Gastrocnemius medialis (tissue), 4 donors: ENCODE measurements at places on chromosomes 5 and 9. TPM values are rescaled to one million over a fixed set of nuclear protein-coding genes. Genes with fewer than 3 reads are reported as not detected.

Gene KIF12
- not detected for total RNA-seq

DNA sequence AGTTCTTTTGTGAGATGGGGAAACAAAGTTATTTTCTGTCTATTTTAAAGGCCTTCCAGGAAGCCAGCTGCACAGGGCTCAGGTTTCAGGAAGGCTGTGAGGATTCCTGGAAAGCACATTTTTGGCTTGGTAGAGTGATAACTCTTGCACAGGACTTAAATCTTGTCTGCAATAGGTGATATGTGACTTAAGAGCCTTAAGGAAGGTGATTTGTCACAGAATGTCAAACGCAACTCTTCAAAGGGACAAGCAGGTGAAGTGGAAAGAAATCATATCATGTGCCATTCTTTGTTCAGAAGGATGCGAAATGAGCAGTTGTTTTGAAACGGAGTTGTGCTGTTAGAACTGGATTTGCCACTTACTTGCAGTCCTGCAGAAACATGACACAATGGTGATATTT, 459.3 kb downstream of the MAT2B start:
- DNase-seq = no peak
- H3K36me3 ChIP-seq = no peaks in the 10 kb centered on the region
- H3K4me1 ChIP-seq = no peaks in the 10 kb centered on the region
- H3K4me3 ChIP-seq = no peak overlapping the region
- no peaks in the 10 kb centered on the region for H3K27me3 ChIP-seq

Gene JAKMIP2
- 0.20 TPM for total RNA-seq

Gene SPINK5
- not detected for total RNA-seq

Gene DEPDC1B
- 0.42 TPM for total RNA-seq

DNA sequence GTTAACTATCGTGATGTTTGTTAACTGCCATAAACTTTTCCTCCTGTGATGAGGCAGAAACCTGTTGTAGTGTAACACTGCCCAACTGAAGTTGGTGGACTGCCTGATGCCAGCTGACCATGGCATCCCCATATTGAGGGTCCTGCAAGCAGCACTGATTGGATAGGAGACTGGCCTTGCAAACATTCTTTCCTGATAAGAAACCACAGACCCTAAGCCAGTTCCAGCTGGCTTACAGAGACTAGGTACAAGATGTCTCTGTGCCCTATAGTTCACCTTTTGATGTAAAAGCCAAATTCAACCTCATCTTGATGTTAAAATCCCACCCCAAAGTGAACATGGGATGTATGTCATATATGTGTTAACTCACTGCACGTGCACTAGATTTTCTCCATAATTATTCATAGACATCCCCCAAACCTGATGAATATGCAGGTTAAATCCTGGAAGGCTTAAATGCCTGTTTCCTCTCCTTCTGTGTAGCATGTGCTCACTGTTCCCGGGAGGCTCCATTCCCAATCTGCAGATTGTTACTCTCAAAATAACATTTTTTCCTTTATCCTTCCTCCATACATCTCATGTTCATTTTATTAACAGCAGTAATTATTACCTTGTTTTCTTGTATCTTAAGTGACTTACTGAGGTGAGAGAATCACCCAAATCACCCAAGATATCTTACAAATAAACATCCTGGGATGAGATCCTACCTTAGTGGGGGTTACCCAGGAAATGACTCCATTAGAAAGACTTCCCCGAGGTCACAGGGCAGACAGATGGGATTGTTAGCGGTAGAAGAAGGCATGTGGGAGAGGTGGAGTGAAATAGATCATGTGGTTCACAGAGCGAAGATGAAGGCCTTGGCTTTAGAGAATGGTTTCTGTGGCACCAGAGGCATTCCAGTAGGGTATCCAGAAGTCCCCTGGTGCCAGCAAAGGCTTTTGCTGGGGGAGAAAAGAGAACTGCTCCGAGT, 566.7 kb downstream of the CCDC171 start:
- no peaks in the 10 kb centered on the region for H3K4me1 ChIP-seq
- no peak overlapping the region for H3K4me3 ChIP-seq

DNA sequence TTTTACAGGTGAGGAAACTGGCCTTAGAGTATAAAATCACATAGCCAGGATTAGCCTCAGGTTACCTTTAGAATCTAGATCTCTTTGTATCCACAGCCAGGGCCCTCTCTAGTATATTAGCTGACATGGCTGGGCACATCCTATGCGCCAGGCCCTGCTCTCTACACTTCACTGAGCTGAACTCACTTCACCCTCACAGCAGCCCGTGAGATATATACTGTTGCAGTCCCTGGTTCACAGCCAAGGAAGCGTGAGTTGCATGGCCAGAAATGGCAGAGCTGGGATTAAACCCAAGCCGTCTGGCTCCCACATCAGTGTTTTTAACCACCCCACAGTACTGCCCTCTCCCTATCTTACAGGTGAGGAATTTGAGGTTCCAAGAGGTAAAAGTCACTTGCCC, 58.4 kb downstream of the DAB2IP start:
- DNase-seq = peak; percentile 88
- no peaks in the 10 kb centered on the region for H3K36me3 ChIP-seq
- H3K27ac ChIP-seq = peak overlapping the region; percentile 78
- H3K27me3 ChIP-seq = no peaks in the 10 kb centered on the region
- H3K4me3 ChIP-seq = no peak overlapping the region

DNA sequence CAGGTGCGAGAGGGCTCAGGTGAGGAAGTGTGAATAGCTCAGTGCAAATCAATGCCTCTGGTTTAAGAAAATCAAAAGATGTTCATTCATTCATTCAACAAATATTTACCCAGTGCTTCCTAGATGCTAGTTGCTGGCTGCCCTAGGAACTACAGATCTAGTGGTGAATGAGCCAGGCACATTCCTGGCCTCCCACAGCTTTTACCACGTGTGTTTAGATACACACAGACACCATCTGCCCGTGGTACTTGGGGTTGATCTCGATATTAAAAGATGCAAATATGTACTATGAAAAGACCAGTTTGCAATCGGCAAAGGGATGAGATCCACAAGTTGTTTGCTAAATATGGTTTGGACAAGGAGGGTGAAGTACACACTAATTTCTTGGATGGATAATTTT, 78.2 kb downstream of the GTF3C4 start:
- no peak overlapping the region for H3K27ac ChIP-seq
- H3K27me3 ChIP-seq = peaks cover 16% of the 10 kb centered on the region
- H3K4me1 ChIP-seq = no peaks in the 10 kb centered on the region
- no peaks in the 10 kb centered on the region for H3K36me3 ChIP-seq

- H3K27ac ChIP-seq = no peak overlapping the region
- no peak for DNase-seq
- no peaks in the 10 kb centered on the region for H3K4me1 ChIP-seq
- no peaks in the 10 kb centered on the region for H3K36me3 ChIP-seq
Measured at GRCh38 chr5:144313147-144313726, 142.6 kb downstream of the KCTD16 start.

- no peaks in the 10 kb centered on the region for H3K36me3 ChIP-seq
- H3K4me1 ChIP-seq = peaks cover 68% of the 10 kb centered on the region
- peak overlapping the region; percentile 22 for H3K4me3 ChIP-seq
- H3K27ac ChIP-seq = peak overlapping the region; percentile 81
Measured at GRCh38 chr5:173498739-173499470, 117.5 kb downstream of the BOD1 start.

DNA sequence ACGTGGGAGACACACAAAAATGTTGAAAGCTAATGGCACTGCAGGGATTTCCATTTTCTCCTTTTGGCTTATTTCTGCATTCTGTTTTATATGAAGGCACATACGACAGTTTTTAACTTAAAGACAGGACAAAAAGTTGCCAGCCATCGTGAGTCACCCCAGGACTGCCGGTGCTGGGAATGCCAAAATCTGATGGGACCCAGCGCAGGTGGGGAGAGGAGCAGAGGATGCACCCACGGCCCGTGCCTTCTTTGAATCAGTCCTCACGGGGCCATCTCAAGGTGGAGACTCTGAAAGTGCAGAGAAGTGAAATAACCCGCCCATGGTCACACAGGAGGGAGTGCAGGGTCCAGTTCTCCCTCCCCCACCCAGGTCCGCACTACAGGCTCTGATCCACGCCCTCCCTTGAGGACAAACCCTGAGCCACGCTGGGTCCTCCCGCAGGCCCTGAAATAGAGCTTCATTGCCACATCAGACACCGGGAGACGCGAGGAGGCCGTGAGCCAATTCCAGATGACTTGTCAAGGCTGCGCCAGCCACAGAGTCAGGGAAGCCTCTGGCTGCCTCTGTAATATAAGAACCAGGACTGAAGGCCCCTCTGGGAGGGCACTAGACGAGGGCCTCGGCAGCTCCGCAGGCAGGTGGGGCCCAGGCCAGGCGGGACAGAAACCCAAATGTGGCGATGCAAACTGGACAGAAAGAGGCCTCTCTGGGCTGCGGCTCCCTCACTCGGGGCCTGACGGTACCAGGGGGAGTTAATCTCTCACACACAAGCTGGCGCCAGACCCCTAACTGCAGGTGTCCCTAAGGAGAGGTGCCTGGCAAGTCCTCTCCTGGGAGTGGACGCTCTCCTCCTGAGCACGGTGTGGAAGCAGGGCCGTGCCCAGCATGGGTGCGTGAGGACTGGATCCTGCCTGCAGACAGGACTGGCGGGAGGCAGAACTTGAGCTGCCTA, 22.9 kb downstream of the ADAMTS2 start:
- no peaks in the 10 kb centered on the region for H3K27me3 ChIP-seq
- DNase-seq = peak; percentile 64
- H3K27ac ChIP-seq = no peak overlapping the region
- H3K4me3 ChIP-seq = no peak overlapping the region

- H3K27me3 ChIP-seq = no peaks in the 10 kb centered on the region
- H3K27ac ChIP-seq = peak overlapping the region; percentile 29
- DNase-seq = no peak
- H3K4me1 ChIP-seq = peaks cover 12% of the 10 kb centered on the region
Measured at GRCh38 chr5:102902647-102903046, 147.5 kb downstream of the PAM start.

GRCh38 chr9:72338631-72339030, 26.4 kb downstream of the ZFAND5 start:
- no peaks in the 10 kb centered on the region for H3K36me3 ChIP-seq
- H3K4me3 ChIP-seq = no peak overlapping the region
- H3K27me3 ChIP-seq = no peaks in the 10 kb centered on the region
- DNase-seq = no peak

Gene CEL
- 1.8 TPM for total RNA-seq

- DNase-seq = no peak
- no peaks in the 10 kb centered on the region for H3K27me3 ChIP-seq
- no peaks in the 10 kb centered on the region for H3K4me1 ChIP-seq
- H3K27ac ChIP-seq = no peak overlapping the region
- no peaks in the 10 kb centered on the region for H3K36me3 ChIP-seq
Measured at GRCh38 chr9:23041466-23041865, 594.8 kb downstream of the DMRTA1 start.

DNA sequence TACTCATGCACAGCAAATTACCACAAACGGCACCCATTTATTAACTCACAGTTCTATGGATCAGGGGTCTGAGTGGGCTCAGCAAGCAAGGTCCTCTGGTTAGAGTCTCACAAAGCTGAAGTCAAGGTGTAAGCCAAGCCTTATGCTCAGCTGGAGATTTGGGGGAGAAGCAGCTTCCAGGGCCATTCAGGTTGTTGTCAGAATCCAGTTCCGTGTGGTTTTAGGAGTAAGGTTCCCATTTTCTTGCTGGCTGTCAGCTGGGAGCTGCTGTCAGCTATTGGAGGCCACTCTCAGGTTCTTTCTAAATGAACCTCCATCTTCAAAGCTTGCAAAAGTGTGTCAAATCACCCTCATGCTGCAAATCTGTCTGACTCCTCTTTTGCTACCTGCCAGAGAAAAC, 17.7 kb downstream of the FCN2 start:
- H3K36me3 ChIP-seq = no peaks in the 10 kb centered on the region
- H3K4me1 ChIP-seq = peaks cover 3% of the 10 kb centered on the region
- H3K27ac ChIP-seq = peak overlapping the region; percentile 26
- H3K27me3 ChIP-seq = peaks cover 1% of the 10 kb centered on the region
- no peak for DNase-seq

DNA sequence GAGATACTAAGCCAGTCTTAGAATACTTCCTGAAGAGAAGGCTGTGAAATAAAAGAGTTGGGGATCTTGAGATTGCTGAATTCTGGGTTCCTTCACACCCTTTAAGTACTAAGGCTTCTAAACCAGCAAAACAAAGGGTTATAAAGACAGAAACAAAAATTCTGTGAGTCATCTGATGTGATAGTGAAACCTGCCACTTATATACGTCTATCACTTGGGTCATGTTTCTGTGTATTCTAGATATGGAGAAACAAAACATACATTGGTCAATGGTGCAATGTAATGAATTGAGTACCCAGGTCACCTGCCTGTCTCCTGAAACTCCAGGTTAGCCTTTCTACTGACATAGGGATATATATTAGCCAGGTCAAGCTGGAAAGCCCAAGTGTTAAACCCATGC, 319.3 kb upstream of the GRAMD2B start:
- H3K4me3 ChIP-seq = no peak overlapping the region
- no peaks in the 10 kb centered on the region for H3K36me3 ChIP-seq
- no peaks in the 10 kb centered on the region for H3K27me3 ChIP-seq
- no peak overlapping the region for H3K27ac ChIP-seq
- no peak for DNase-seq

GRCh38 chr9:17480966-17481365, 97.9 kb upstream of the SH3GL2 start:
- no peaks in the 10 kb centered on the region for H3K27me3 ChIP-seq
- no peak overlapping the region for H3K4me3 ChIP-seq
- no peak overlapping the region for H3K27ac ChIP-seq
- no peaks in the 10 kb centered on the region for H3K36me3 ChIP-seq
- no peak for DNase-seq

GRCh38 chr5:1412163-1412562, 33.1 kb downstream of the SLC6A3 start:
- H3K4me3 ChIP-seq = no peak overlapping the region
- no peaks in the 10 kb centered on the region for H3K4me1 ChIP-seq
- no peak for DNase-seq

GRCh38 chr9:4547016-4547415, 56.7 kb downstream of the SLC1A1 start:
- H3K27me3 ChIP-seq = no peaks in the 10 kb centered on the region
- H3K4me1 ChIP-seq = peaks cover 4% of the 10 kb centered on the region
- H3K36me3 ChIP-seq = no peaks in the 10 kb centered on the region
- H3K27ac ChIP-seq = no peak overlapping the region
- no peak overlapping the region for H3K4me3 ChIP-seq

Gene SPINK7
- not detected for total RNA-seq

- peak overlapping the region; percentile 56 for H3K27ac ChIP-seq
- H3K4me1 ChIP-seq = peaks cover 58% of the 10 kb centered on the region
Measured at GRCh38 chr5:147417135-147417813, 92.6 kb downstream of the DPYSL3 start.

DNA sequence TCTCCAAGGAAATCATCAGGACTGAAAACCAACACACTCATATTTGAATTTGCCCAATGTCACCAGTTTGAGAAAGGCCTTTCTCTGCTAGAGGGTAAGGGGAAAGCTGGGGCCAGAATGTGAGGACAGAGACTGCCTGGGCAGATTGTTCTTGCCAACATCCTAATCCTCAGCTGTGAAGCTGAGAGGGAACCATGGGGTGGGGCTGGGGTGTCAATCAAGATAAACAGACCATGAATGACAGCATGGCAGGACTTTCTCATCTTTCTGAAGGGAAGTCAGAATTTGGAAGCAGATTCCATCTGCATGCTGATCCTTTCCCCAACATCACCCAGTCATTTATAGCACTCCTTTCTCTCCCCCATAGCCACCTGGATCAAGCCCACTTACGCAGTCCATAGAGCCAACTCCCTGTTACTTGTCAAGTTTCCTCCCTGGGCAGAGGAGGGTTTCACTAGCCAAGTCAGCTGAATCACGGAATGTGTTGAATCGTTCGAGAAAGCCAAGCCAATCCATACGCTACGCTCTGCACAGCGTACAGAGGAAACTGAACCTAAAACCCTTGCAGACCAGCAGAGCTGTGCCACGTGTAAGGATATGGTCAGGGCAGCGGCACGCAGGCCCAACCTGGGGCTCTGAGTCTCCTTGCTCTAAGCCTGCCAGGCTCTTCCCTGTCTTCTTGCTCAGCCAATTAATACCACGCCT, 14.9 kb downstream of the GLDC start:
- no peak overlapping the region for H3K4me3 ChIP-seq
- no peaks in the 10 kb centered on the region for H3K36me3 ChIP-seq
- DNase-seq = no peak
- no peak overlapping the region for H3K27ac ChIP-seq
